ENCODE measurements at places on chromosomes 6 and 20.

GRCh38 chr6:13420269-13420668 is 67.1 kb downstream of the GFOD1 start:
- DNase-seq, result no peak

GRCh38 chr6:29376003-29376402 is 912 bp upstream of the OR12D3 start:
- DNase-seq, result no peak

DNA sequence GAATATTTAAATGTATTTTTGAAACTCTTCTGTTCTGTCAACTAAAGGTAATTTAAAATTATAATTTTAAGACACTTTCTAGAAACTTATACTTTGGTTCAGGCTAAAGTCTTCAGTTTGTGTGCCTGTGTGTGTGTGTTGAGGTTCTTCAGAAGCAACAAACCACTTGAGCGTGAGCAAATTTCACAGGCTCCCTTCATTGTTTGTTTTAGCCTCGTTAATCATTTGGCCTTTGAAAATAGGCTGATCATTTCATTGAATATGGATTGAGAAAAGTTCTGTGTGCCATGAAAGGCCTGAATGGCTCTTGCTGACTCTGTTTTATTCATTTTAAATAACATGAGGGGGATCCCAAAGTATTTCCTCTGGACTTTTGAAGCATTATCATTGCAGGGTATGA is 420.1 kb downstream of the CDKAL1 start:
- no peak for DNase-seq

- DNase-seq, result no peak
These were observed 13.3 kb downstream of the GMPR start for GRCh38 chr6:16251706-16252105.

- DNase-seq, result no peak
These were observed 52.5 kb downstream of the HIVEP1 start for GRCh38 chr6:12064538-12065071.

- DNase-seq, result peak; percentile 14
These were observed 55.9 kb downstream of the ANKEF1 start for GRCh38 chr20:10090588-10091166.

DNA sequence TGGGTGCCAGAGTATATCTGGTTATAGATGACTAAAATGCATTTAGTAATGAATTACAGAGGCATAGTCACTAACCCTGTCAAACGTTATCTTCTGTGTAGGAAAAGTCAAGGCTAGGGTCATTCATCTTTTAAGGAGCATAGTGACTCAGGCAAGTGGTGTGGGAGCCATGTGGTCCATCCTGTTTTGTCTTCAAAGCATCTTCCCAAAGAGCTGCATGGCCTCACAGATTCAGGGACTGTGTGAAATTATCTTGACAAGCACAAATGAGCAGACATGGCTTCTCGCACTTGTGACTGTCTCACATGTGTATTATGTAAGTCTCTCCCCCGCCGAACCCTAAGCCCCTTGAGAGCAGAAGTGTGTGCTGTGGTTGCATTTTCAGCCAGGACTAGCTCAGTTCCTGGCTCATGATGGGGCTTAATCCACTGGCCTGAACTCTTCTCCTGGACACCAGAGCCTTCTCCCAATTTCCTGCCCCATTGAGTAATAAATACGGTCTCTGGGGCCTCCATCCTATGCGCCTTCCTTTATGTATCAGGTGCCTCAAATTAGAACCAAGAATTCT is 769.1 kb downstream of the QKI start:
- DNase-seq, result no peak

DNA sequence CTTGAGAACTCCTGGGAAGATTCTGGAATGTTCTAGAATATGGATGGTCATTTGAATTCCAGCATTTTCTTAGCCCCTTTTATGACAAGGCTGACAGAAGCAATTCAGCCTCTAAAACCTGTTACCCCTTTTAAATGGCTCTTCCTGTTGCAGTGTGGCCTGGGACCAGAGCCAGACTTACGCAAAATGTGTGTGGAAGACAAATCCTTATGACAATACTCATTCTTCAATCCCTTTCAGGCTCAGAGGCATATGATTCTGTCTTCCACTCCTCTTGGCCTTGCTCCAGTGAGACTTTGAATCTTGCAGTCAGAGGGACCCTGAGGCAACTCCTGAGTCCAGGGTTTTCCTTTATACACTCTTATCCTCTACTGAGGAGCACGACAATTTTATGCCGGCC is 287.0 kb downstream of the CLIC5 start:
- DNase-seq, result no peak

GRCh38 chr20:42093542-42094440 is 475.6 kb upstream of the CHD6 start:
- no peak for DNase-seq

DNA sequence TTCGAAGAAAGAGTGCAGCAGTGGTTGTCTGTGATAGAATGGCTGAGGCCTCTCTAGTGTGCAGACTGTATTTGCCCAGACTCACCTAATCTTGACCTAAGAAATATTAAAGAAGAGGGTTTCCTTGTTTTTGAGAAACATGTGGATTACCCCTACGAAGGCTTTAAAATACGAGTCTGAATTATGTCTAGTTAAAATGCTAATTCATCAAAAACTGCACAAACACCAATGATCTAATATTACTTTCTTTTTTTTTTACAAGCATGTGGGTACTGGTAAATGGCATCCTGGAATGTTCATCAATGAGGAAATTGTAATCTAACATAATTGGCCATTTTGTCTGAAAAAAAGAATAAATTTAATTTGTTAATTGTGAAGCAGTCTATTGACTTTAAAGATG is 510.9 kb downstream of the EPM2A start:
- DNase-seq, result no peak

- no peak for DNase-seq
These were observed 54.0 kb downstream of the TTI1 start for GRCh38 chr20:37979021-37979985.

DNA sequence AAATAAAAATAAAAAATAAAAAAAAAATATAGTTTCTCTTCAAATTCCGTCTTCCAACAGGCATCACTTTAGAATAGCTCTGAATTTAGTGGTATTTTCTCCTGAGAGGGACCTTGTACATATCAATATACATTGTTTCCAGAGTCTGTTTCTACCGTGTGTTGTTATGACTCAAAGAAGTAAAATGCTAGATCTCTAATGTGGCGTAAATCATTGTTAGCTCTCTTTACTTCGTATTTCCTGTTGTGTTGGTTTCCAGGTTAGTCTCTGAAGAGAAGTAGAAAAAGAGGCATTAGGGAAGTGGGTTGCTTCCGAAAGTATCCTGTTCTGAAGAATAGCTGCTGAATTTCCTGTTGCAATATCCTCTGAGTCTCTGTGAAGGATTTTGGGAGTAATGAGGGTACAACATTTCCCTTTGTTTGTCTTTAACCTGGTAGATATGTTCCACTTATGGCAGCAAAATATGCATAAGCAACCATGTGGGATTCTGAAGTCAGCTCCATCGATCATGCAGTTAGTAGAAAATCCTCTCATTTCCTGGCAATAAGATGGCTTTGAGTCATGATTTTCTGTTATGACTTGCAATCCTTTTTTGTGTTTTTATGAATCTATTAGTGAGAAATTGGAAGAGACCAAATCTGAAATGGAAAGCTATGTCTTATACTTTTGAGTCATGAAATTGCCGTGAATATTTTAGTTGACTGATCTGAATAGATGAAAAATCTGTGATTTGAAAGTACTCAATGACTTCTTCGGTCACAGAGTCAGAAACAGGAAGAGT is 42.0 kb upstream of the MCHR2 start:
- DNase-seq, result no peak

DNA sequence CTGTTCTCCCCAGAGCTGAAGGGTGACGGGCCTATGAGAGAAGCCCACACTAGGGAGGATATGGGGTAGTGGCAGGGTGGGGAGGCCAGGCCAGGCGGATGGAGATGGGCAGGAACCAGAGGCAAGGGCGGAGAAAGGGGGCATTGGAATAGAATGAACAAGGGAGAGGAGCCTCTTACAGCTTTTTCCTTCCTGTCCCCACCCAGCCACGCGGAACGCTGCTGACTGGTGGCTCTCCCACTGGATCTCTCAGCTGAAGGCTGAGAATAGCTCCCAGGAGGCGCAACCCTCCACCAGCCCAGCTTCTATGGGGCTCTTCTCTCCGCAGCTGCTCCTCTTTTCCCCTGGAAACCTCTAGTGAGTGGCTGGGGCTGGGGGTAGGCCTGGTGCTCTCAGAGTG is 10.8 kb downstream of the DLK2 start:
- DNase-seq, result no peak

GRCh38 chr20:53282217-53282955 is 310.2 kb downstream of the TSHZ2 start:
- no peak for DNase-seq

DNA sequence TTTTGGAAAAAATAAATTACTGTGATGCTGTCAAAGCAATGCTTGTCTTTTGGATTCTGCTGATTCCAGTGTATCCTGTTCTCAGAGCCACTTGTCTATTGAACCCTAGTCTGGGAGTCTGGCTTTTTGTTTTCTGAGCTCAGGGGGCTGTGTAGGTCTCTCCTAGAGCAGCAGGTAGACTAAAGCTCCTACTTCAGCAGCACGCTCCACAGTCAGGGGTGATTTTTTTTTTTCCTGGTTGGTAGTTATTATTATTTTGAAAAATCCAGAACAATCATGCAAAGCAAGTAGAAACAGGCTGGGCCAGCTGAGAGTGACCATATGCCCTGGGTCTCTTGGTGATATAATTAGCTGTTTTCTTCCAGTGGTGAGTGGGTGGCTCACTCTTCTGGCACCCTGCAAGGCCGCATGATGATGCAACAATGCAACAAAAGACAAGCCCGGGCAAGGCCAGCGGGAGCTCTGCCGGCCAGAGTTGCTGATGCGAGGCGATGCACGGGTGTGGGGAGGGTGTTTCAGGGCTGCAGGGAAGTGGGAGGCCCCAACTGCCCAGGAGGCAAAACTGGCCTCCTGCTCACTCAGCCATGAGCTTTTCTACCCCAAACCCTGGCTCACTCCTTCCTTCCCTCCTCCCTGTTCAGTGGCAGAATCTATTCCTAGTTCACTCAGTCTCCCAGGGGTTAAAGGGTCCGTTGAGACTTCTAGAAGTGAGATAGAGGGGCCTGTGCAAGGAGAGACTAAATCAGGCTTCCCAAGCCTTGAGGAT is 11.5 kb upstream of the CDKN1A start:
- DNase-seq, result no peak

DNA sequence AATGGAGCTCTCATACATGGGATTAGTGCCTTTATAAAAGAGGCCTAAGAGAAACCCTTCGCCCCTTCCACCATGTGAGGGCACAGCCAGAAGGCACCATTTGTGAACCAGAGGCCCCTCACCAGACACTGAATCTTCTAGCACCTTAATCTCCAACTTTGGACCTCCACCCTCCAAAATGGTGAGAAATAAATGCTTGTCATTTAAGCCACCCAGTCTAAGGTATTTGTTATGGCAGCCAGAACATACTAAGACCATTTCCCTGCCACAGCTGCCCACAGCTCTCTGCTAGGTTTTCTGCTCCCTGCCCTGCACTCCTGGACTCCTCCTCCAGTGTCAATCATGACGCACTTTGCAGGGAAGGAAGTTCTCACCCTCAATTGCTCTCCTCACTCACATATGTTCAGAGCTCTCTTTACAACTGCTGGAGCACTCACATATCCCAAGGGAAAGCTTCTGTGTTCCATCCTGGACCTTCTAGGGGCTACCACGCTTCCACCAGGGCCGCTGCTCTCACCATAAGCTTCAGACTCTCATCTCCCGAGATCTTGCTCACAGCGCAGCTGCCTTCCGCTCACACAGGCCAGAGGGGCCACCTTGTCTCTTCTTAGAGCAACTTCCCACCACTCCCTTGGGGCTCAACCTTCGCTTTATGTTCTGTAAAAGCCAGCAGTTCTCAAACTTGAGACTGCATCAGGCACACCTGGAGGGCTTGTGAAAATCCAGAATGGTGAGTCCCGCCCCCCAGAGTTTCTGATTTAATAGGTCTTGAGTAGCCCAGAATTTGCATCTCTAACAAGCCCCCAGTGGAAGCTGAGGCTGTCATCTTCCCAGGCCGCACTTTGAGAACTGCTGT is 1.6 kb upstream of the LY86 start:
- DNase-seq, result no peak

GRCh38 chr20:64156886-64157875 is 7.1 kb upstream of the MYT1 start:
- DNase-seq, result no peak

- no peak for DNase-seq
These were observed 164.1 kb downstream of the FRK start for GRCh38 chr6:115896538-115897129.

GRCh38 chr6:47366335-47366890 is 56.7 kb upstream of the TNFRSF21 start:
- DNase-seq, result no peak

DNA sequence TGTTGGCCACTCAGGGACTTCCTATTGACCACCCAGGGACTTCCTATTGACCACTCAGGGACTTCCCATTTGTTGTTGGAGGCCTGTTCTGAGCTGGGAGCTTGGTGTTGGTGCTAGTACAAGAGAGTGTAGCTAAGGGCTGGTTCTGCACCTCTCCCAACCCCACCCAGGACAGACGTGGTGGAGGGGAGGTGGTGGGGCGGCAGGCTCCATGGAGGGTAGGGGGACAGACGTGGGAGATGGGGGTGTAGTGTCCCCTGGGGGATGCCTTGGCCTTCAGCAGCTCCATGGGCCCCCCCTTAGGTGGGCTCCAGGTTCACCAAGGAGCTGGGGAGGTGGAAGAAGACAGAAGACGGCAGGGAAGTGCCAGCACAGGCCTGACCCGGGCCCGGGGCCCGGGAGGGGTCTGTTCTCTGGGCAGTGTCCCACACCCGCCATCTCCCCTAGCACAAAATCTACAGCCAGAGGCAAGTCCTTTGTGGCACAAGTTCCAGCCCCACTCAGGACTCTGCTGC is 33.9 kb downstream of the CHRNA4 start:
- DNase-seq, result no peak

DNA sequence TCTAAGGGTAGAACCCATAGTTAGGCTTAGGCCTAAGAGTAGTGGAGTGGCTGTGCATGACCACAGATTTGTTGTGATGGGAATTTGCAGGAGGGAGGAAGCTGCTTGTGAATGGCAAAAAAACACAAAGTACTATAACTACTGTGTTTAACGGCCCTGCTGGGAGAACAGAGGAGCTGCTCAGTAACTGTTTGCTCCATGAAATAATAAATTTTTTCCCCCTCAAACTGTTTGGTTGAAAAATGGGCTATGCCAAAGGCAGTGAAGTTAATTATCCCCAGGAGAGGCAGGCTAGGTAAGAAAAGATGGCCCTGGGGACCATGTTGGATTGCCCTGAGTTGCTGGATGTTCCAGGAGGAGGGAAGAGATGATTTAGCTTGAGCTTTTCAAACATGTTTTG is 256.5 kb upstream of the PRND start:
- no peak for DNase-seq

DNA sequence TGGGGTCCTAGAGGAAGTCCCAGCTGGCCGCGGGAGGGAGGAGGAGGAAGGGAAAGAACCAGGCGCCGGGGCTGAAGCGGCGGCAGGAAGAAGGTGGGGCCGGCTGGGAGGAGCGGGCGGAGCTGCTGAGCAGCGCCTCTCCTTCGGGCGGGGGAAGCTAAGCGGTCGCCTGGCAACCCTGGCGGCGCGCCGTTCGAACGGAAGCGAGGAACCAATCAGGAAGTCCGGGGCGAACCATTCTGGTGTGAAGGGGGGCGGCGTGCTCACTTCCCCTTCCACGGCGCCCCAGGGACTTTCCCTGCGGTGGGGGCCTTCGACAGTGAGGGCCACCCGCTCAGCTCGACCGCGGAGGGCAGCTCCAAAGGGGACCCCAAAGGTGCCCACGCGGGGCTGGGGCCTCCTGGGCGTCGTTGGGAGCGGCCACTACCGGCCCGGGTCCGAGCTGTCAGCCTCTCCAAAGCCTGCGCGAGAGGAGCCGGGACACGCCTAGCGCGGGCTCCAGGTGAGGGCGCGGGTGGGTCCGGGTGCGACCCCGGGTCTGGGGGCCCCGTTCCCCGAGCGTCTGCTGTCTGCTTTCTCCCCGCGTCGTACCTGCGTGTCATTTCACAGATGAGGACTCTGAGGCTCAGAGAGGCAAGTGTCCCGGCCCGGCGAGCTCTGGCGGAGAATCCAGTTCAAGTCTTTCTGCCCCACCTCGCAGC is at the start of gene FAM110A:
Gene FAM110A, plus strand, starts transcription at position 266 of the 701 bp plus-strand sequence. CDS start 11,090 bp downstream, outside the sequence.
- peak; percentile 94 for DNase-seq
